Left ventricle myocardium inferior (tissue), 1 donor: ENCODE measurements at places on chromosomes 2 and 18. TPM values are rescaled to one million over a fixed set of nuclear protein-coding genes. Genes with fewer than 3 reads are reported as not detected.

Gene CEBPZOS
- total RNA-seq = 61.3 TPM

Gene MPP4
- total RNA-seq = not detected

Gene IGFBP2
- 136 TPM for total RNA-seq

GRCh38 chr2:154623819-154624218 lies 74.7 kb upstream of the KCNJ3 start:
- no peak for DNase-seq

DNA sequence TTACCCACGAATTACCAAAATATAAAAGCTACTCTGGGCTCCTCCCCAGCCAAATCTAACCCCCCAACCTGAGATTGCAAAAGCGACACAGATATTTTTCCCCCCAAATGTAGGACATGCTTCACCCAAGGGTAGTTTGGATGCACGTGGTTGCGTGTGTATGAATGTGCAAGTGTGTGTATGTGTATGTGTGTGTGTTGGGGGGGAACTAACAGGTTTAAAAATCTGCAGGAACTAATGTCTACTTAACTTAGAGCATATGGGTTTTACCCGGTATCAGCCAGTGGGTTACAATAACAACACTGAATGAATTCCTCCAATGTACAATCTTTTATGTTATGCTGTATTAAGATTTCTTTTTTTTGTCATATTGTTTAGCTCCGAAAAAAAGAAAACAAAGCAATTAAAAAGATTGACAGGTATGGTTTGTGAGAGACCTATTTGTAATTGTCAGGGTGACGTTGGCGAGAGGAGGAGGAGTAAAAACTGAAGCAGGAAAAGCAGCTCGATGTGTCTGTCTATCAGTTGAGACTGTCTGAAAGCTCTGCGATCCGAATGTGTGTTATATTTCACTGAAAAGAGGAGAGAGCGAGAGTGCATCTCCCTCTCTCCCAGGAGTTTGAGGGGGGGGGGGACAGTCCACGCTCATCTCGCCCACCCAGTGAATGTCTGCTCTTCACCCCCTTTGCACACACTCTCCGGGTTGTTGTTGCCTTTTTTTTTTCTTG lies at the start of gene TSHZ1:
Gene TSHZ1 (plus strand): TSS at position 524 of the 728 bp plus-strand sequence. CDS start 1,080 bp downstream, outside the sequence.
- no peak for DNase-seq

- DNase-seq = no peak
Measured at GRCh38 chr2:213119061-213119809, 32.2 kb downstream of the IKZF2 start.

GRCh38 chr18:12703664-12704063 lies 822 bp downstream of the PSMG2 start:
- no peak for DNase-seq

- no peak for DNase-seq
Measured at GRCh38 chr2:107553046-107553445, 273.6 kb upstream of the RGPD4 start.

Gene CRYBA2
- total RNA-seq = not detected

- DNase-seq = no peak
Measured at GRCh38 chr2:152454960-152455359, 120.0 kb downstream of the FMNL2 start.
